ENCODE measurements at places on chromosomes 12 and 14. TPM values are rescaled to one million over a fixed set of nuclear protein-coding genes. Genes with fewer than 3 reads are reported as not detected.

DTX3 gene
- total RNA-seq: 3.3 TPM

KIF5A gene
- total RNA-seq: under 0.01 TPM

MGAT2 gene
- total RNA-seq: 72.4 TPM

FAM90A1 gene
- total RNA-seq: not detected

TTC9 gene
- under 0.01 TPM for total RNA-seq

CEBPE gene
- not detected for total RNA-seq
